ENCODE measurements at places on chromosomes 12 and 14. TPM values are rescaled to one million over a fixed set of nuclear protein-coding genes. Genes with fewer than 3 reads are reported as not detected.

Gene GARIN6
- polyA plus RNA-seq = not detected

Gene PZP
- 0.71 TPM for polyA plus RNA-seq

Gene VRTN
- not detected for polyA plus RNA-seq

Gene PLXNC1
- 12.2 TPM for polyA plus RNA-seq

Gene INF2
- 43.7 TPM for polyA plus RNA-seq

Gene MARK3
- polyA plus RNA-seq = 70.5 TPM

Gene PROX2
- 0.53 TPM for polyA plus RNA-seq

Gene GNPTAB
- polyA plus RNA-seq = 14.7 TPM

Gene KRT82
- not detected for polyA plus RNA-seq

Gene EML5
- 0.64 TPM for polyA plus RNA-seq

Gene SERPINA10
- 0.05 TPM for polyA plus RNA-seq

Gene NXPH4
- polyA plus RNA-seq = 4.6 TPM

Gene SOX5
- 3.7 TPM for polyA plus RNA-seq

Gene TEX22
- polyA plus RNA-seq = 0.49 TPM

Gene PRKD1
- polyA plus RNA-seq = 22.4 TPM

Gene TMPRSS12
- not detected for polyA plus RNA-seq

Gene CLEC6A
- not detected for polyA plus RNA-seq

Gene KLRD1
- polyA plus RNA-seq = 0.21 TPM

Gene PLCZ1
- polyA plus RNA-seq = 0.21 TPM

Gene CCDC197
- 0.27 TPM for polyA plus RNA-seq

Gene SNW1
- polyA plus RNA-seq = 48.7 TPM

Gene LMO3
- 2.2 TPM for polyA plus RNA-seq

Gene LTB4R2
- polyA plus RNA-seq = 1.1 TPM

Gene PRB2
- not detected for polyA plus RNA-seq

Gene KCNC2
- 0.91 TPM for polyA plus RNA-seq

Gene TMX1
- polyA plus RNA-seq = 36.7 TPM

Gene NANOG
- not detected for polyA plus RNA-seq

Gene KRT78
- polyA plus RNA-seq = not detected

Gene PRH2
- polyA plus RNA-seq = 0.35 TPM

Gene OR4E2
- not detected for polyA plus RNA-seq

Gene DPPA3
- polyA plus RNA-seq = not detected

Gene IFNG-AS1
- polyA plus RNA-seq = 0.31 TPM

Gene GLIPR1L1
- polyA plus RNA-seq = not detected

Gene OR4K5
- polyA plus RNA-seq = not detected

Data from muscle of leg (tissue), 16 donors.